ENCODE measurements at places on chromosomes 3 and 15.

- no peak for DNase-seq
These were observed 9.8 kb upstream of the PSMD6 start for GRCh38 chr3:64033069-64033468.

GRCh38 chr3:113132571-113132996 lies 78.8 kb upstream of the BOC start:
- DNase-seq: no peak

- no peak for DNase-seq
These were observed 21.1 kb upstream of the ST6GAL1 start for GRCh38 chr3:186909078-186909853.

GRCh38 chr3:38232701-38233100 lies 32.9 kb upstream of the SLC22A13 start:
- DNase-seq: no peak

DNA sequence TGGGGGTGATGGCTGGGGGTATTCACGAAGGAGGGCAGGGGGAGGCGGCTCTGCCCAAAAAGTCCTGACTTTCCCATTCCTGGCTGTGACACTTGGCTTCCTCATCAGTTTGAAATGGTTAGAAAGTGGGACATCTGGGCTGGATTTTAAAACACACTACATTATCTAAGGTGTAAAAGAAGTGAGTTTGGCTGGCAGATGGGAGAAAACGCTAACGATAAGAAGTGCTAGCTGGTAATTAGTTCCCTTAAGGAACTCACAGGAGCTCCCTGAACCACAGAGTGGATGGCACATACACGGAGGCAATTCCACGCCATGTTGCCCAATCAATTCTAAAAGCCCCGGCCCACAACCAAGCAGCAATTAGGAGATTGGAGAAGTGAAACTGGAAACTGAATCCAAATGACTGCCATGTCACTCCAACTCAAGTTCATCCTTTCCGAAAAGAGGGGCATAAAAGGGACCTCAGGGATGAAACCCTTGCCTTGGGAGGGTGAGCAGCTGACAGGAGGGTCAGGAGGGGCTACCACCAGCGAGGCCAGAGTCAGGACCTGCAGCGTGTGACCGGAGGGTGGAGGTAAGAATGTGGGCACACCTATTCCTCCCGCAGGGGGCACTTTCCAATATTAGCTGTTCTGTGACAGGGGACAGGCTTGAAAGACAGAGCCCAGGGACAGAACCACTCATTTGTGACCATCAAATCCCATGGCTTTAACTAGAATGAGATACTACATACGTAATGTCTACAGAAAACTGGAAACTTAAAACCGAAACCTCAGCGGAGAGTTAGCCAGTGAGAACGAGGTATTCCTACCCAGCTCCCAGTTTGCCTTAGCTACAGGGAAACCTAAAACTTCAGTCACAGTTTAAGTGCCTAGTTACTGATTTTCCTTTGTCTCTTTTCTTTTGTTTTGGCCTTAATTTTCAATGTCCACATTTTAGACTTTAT lies 95.3 kb upstream of the OXTR start:
- DNase-seq: no peak

DNA sequence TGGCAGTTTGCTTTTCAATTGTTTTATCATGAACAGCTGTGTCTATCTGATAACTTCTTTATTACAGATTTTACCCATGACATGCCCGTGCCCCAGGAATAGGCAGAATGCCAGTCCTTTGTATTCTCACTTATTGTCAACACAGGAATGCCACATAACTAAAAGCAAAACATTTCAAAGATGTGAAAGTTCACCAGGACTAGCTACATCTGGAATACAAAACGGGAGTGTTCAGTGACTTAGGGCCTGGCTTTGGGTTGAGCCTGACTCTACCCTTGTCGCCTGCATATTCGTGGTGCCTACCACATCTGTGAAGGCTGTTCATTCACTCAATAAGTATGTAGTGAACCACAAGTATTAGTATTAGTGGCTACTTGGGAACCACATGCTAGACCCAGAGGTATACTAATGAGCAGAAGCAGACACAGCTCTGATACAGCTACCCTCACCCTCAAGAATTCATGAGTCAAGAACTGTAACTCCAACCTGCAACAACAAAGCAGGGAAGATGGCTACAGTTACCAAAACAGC lies 2.9 kb downstream of the TNFSF10 start:
- DNase-seq: no peak

GRCh38 chr3:31543375-31543774 lies 10.7 kb downstream of the STT3B start:
- no peak for DNase-seq

DNA sequence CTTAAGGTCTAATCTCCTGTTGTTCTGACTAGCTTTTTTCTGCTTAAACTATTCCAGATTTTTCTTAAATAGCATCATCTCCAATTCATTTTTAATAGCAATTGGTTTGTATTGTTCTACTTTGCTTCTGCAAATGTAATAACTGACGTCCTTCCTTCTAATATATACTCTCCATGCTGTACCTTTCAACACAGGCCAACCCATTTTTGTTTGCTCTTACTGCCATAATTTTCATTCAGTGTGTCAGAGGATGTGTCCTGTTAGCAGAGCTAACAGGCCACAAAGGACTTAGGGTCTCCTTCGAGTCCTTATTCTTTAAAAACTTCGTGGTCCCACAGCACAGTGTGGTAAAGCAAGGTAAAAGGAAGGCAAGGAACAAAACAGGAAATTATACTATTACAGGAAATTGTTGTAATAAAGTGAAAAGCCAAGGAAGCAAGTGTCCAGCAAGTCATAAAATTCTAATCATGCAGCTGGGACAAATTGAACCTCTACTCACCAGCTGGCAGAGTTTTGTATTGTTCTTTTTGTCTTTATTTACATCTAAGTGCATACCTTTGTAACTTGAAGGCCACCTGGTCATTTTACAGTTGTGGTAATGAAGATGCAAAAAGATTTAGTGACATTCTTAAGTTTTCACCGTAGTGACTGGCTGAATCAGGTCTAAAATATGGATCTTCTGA lies 64.9 kb upstream of the ZBTB20 start:
- DNase-seq: no peak

DNA sequence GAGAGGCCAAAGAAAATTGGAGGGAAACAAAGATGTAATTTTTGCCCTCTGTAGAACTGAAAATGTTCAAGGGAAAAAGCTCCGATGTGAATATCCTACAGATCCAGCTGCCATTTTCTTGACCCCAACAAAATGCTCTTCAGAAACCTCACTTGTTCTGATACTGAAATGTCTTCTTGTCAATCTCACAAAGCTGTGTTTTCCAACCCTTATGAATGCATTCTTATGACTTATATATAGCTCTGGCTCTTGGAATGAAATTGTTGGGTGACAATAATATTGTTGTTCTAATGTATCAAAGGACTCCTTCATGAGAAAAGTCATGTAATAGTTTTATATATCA lies 157.1 kb upstream of the TGFBR2 start:
- no peak for DNase-seq

- DNase-seq: no peak
These were observed 2.9 kb downstream of the FMN1 start for GRCh38 chr15:33191591-33191990.

DNA sequence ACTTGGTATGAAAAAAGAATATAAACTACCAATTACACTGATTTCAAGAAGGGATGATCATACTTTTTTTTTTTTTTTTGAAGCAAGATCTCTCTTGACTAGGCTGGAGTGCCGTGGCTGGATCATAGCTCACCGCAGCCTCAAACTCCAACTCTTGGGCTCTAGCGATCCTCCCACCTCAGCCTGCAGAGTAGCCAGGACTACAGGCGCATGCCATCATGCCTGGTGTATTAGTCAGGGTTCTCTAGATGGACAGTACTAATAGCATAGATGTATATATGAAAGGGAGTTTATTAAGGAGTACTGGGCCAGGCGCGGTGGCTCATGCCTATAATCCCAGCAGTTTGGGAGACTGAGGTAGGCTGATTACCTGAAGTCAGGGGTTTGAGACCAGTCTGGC lies 11.5 kb upstream of the SEC11A start:
- no peak for DNase-seq

GRCh38 chr3:9088441-9089353 lies 125.4 kb upstream of the RAD18 start:
- DNase-seq: no peak

- DNase-seq: no peak
These were observed 34.6 kb downstream of the GNB4 start for GRCh38 chr3:179416681-179417080.

GRCh38 chr3:41106691-41107090 lies 92.6 kb upstream of the CTNNB1 start:
- no peak for DNase-seq

DNA sequence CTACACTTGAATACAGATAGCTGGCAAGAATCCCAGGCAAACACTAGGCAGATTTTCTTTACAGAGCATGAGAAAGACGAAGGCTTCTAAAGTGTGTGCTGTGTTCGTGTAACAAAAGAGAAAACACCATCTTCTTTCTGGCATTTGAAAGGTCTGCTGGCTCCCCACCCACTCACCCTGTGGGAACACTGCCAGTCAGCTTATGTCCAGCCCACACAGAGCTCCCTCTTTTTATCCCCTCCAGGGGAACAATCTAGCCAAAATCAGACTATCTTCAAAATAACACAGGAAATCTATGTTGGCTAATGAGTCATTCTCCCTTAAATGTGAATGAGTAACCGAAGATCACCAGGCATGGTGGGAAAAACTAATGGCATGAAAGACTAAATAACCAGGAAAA lies 45.6 kb upstream of the PAQR5 start:
- DNase-seq: no peak

- no peak for DNase-seq
These were observed 31.9 kb upstream of the ACVR2B start for GRCh38 chr3:38421679-38422336.

- no peak for DNase-seq
These were observed 83.1 kb upstream of the RPL32 start for GRCh38 chr3:12924437-12924836.

- DNase-seq: no peak
These were observed 20.5 kb downstream of the SLC9C1 start for GRCh38 chr3:112273536-112273935.

DNA sequence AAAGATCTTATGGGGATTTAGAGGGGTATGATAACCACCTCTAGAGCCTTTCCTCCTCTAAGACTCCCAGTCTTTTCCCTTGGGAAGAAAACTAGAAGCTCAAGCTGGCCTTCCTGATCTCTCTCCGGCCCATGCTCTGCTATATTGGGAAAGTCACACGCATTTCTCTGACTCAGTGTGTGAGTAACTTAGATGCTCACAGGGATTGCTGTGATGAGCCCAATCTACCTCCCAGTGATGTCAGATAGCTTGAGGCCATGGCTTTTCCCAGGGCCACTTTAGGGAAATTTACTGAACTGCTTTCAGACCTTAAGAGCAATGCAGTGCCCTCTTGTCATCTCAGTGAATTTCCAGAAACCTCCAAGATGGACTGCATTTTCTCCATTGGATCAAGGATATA lies 8.6 kb upstream of the ST8SIA2 start:
- DNase-seq: no peak

GRCh38 chr3:163481738-163482137 lies 1596.6 kb downstream of the SI start:
- DNase-seq: no peak
